ENCODE measurements at places on chromosomes 4 and X. TPM values are rescaled to one million over a fixed set of nuclear protein-coding genes. Genes with fewer than 3 reads are reported as not detected.

Gene BRS3
- total RNA-seq: not detected

Gene IBSP
- total RNA-seq: not detected

Gene KLF3
- 22.4 TPM for total RNA-seq

Gene FBXL5
- 47.4 TPM for total RNA-seq

Gene NCBP2L
- total RNA-seq: under 0.01 TPM

Gene FHDC1
- under 0.01 TPM for total RNA-seq

Gene ADAMTS3
- total RNA-seq: 1.1 TPM

Gene GAB1
- total RNA-seq: 17.0 TPM

Gene RASL11B
- under 0.01 TPM for total RNA-seq

Gene HAUS3
- total RNA-seq: 15.9 TPM

Gene UGT2B11
- not detected for total RNA-seq

Gene AFF1
- 44.4 TPM for total RNA-seq

Gene PRRG1
- total RNA-seq: 0.54 TPM

Gene PTPN13
- 0.81 TPM for total RNA-seq

DNA sequence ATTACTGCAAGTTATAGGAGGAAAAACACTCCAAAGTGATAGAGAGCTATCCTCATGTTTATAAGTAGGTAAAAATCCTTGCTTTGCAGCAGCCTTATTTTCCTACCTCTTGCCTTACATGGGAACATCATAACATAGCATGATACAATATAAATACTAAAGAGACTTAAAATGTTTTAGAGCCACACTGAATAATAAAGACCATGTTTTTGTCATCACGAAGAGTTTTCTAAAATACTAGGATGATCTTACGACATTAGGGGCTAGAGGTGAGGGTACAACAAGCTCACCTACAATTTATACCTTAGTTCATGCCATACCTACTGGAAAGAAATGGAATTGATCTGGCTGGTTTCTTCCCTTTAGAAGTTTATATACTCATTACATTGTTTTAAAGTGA, 184.8 kb downstream of the FBXW7 start:
- no peak for DNase-seq

DNA sequence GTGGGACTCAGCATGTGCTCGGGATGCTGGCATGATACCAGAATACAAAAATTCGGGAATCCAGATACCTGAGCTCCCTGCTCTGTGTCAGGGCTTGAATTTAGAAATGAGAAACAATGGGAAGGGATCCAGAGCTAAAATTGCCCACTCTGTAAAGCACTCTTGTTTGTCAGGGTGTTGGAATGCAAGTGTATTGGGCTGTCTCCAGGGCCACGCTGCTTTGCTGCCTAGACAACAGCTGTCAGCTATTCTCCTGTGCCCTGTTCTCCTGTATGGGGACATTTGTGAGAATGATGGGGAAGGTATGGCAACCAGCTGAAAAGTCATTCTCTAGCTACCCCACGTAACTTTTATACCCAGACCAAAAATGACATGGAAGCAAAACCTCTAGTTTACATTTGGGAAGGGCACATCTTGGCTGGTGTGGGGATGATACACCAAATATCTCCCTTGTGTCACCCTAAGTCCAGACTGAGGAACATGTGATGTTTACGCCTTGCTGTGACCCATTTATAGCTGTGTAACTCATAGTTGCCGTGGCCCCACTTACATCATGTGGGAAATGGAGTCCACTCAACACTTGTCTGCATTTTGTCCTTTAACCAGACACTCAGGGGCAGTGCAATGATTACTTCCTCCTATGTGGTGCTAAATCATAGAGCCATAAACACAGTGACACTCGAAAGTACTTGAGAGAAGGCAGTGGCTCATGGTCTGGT, 46.6 kb downstream of the SMPX start:
- no peak for DNase-seq

GRCh38 chrX:1659664-1660461, 45.0 kb downstream of the ASMT start:
- no peak for DNase-seq

DNA sequence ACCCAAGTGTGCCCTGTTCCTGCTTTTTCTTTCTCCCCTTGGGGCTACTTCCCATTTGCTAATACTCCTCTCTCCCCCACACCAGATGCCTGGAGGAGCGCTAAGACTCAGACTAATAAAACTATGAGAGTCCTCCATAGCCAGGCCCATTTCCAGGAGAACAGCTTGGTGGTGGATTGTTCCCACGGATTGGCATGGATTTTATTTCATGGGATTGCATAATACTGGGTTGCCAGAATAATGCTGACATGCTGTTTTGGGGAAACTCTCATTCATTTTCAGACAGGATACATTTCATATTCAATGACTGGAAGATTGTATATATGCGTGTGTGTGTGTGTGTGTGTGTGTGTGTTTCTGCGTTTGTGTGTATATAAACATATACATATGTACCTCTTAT, 447.5 kb upstream of the PITX2 start:
- DNase-seq: no peak

DNA sequence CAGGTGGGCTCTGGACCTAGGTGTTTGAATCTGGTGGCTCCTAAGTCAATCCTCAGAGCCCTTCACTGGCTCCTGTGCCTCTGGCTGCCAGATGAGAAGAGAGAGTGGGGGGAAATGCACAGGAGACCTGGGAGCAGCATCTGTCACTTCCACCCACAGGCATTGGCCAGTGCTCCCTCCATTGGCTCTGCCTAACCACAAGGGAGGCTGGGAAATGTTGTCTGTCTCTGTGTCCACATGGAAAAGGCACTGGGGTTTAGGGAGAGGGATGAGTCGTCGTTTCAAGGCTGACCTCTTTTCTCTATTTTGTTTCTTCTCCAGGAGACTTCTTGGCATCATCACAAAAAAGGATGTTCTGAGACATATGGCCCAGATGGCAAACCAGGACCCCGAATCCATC, 76.4 kb downstream of the CLCN4 start:
- DNase-seq: no peak

GRCh38 chr4:138614398-138615142, 372.4 kb upstream of the SLC7A11 start:
- no peak for DNase-seq

GRCh38 chrX:118496763-118497079, 1.1 kb downstream of the DOCK11 start:
- DNase-seq: no peak

DNA sequence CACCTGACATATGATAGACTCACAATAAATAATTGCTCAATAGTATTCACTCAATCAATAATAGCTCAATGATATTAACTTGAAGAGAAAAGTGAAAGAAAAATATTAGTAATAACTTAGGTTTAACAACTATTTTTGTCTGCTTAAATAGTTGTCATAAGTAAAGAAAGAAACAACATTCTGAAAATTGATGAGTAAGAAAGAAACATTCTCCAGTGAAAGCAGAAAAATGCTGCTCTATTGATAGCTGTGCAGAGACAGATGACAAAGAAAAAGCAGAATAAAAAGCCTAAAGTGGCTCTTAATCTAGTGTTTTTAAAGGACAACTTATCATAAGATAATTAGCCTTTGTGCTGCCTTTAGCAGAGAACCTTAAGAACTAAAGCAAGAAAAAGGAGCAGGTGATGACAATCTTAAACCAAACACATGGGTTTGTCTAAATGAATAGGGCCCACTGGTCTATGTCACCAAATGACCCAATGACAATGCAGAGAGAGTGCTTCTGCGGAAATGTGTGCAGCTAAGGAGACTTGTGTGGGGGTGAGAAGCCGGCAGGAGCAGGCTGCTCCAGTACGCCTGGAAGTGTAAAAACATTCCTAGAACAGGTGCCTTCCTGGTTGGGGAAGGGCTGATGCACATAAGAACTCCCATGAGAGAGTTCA, 13.2 kb downstream of the HS3ST1 start:
- no peak for DNase-seq

GRCh38 chr4:108116423-108117168, 52.1 kb downstream of the LEF1 start:
- DNase-seq: no peak

- DNase-seq: no peak
These were observed 35.9 kb downstream of the CENPU start for GRCh38 chr4:184697956-184698355.

DNA sequence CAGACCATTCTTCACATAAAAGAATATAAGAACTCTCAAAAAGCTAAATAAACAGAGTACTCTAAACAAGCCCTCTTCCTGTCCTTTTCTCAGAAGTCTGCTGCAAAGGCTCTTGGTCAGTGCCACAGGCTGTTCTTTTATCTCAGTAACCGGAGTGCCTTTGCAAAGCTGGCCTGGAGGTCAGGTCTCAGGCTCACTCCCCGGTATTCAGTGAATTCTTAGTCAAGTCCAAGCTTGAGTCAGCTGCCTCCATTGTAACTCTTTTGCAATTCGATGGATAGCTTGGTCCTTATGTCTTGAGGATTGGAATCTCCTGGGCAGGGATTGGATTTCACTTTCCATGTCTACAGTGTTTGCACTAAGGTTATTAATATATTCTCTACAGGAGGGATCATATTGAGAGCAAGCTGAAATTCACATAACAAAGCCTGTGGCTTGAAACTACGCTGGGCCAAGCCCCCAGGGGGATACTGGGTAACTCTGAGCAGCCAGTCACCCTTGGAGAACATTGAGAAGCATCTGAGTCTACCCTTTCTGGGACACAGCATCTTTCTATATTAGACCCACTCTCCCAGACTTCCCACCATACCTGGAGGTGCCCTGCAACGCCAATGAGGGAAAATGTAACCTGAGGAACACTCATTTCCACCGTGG, 10.0 kb upstream of the HS6ST2 start:
- DNase-seq: no peak

GRCh38 chr4:110172972-110173371, 25.4 kb downstream of the ELOVL6 start:
- no peak for DNase-seq

DNA sequence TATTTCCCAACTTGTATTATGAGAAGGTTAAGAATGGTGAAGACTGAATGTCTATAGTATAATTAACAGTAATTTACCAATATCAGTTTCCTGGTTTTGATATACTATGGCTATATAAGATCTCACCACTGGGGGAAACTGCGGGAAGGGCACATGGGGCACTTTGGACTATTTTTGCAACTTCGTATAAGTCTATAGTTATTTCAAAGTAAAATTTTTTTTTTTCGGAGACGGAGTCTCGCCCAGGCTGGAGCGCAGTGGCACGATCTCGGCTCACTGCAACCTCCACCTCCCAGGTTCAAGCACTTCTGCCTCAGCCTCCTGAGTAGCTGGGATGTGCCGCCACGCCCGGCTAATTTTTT, 46.1 kb downstream of the CXorf58 start:
- no peak for DNase-seq

GRCh38 chrX:122046815-122047214, 999.4 kb downstream of the GLUD2 start:
- DNase-seq: no peak

DNA sequence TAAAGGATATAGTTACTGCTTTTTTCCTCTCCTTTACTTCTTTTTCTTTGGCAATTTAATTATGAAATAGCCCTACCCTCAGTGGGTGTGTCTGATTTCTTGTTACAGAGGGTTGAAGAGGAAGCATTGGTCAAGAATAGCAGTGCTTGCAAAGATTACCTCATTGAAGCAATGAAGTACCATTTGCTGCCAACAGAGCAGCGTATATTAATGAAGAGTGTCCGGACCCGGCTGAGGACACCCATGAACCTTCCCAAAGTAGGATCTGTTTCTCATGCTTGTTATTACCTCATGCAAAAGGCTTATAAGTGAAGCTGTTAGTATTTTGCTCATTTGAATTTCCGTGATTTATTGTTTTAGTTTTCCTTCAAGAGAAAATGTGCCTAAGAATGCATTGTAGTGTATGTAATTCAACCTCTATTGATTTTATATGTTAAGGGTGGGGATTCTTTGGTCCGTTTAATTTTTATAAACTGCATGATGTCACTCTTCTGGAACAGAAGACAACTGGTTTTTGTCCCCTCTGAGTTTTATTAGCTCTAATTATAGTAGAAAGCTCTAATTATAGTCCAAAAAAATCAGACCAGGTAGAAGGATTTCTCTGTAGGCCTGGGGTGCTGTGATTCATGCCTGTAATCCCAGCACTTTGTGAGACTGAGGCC, 27.9 kb upstream of the MSMO1 start:
- DNase-seq: no peak

DNA sequence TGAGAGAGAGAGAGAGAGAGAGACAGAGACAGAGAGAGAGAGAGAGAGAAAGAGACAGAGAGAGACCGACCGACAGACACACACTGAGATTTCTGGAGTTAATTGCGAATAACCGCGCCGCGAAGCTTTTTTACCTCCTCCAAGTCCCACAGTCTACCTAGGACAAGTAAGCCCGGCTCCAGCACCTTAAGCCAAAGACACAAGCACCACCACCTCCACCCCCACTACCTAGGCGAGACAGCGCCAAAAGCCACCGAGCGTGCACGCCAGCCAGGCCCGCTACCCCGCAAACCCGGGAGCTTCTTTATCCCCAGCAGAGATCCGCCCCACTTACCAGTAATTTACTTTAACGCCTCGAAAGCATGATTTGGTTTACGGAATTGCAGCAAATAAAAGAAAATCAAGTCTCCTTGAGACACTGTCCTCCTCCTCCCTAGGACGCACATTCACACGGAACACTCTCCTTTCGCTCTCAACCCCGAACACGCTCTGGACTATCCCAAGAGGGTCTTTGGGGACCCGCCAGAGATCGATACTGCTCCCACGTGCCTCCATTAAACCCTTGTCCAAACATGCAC, 649.6 kb upstream of the DIPK2B start:
- no peak for DNase-seq

- DNase-seq: no peak
These were observed 236.1 kb downstream of the MGST2 start for GRCh38 chr4:139901531-139902320.

GRCh38 chr4:44016570-44017421, 431.8 kb downstream of the KCTD8 start:
- DNase-seq: no peak

DNA sequence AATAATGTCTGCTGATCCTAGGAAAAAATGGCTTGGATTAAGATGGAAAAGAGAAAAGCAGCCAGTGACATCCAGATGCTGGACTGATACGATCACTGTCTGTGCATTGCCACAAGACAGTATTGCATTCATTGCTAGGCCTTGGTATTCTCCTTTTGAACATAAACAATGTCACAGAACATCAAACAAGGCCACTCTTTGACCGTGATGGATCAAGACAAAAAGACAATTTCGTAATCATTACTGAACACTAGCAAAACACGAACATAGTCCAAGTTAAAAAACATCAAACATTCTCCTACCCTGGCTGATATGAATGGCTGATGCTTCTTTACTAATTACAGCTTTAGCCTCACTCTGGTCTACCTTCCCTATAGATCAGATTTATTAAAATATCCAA, 374.1 kb upstream of the CXorf51B start:
- DNase-seq: no peak

DNA sequence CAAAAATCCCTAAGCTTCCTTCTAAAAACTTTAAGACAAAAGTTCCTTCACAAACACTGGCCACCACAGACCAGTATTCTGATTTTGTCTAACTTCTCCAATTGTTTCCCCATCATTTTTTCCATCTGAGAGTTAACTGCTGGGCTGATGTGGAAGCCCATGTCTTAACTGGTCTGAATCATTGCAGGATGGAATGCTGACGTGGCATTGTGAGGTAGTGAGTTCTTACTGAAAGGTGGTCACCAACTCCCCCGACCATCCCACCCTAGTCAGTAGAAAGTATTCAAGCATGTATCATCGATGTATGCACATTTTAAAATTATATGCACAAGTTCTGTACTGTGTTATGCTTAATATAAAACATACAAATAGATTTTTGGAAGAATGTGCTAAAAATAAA, 99.1 kb upstream of the SMIM10 start:
- no peak for DNase-seq

All from hematopoietic multipotent progenitor cell (in vitro differentiated cells).